Panc1 (cell line): ENCODE measurements at places on chromosomes 5 and 9.

GRCh38 chr9:93492327-93492726, 38.9 kb upstream of the FAM120AOS start:
- H3K4me1 ChIP-seq, result no peaks in the 10 kb centered on the region
- H3K27me3 ChIP-seq, result no peaks in the 10 kb centered on the region
- H3K27ac ChIP-seq, result no peak overlapping the region

DNA sequence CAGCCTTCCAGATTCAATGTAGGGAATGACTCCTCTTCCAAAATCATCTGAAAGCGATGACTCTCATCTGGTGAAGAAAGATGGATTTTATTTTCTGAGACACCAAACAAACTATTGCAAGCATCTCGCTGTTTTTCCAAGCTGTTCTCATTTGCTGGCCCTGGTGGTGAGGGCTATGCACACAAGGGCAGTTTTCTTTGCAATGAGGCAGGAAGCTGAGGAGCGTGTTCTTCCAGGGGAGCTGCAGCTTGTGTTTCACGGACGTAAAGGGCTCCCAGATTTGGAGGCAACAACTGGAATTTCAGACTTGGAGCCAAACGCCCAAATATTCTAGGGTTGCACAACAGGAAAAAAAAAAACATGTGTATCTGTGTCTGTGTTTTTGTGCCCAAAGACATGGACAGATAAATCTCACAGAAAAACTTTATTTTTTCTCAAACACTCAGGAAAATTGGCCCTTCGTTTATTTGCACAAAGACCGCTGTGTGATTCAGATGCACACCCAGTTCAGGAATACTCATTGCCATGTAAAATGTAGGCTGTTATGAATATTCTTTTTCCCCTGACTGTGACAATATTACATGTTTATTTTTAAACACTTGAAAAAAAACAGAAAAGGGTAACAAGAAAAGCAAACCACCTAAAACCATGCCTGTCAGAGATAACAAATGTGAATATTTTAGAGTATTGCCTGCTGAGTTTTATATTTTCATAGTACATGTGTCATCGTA, 151.3 kb downstream of the GAS1 start:
- H3K36me3 ChIP-seq, result no peaks in the 10 kb centered on the region
- no peak for DNase-seq
- H3K27me3 ChIP-seq, result no peaks in the 10 kb centered on the region
- no peak overlapping the region for H3K27ac ChIP-seq

- H3K4me1 ChIP-seq, result peaks cover 34% of the 10 kb centered on the region
- peak within 1 kb of the TSS; percentile 76 for H3K4me3 ChIP-seq
- peak within 1 kb of the TSS; percentile 88 for H3K27ac ChIP-seq
- no peaks in the 10 kb centered on the region for H3K27me3 ChIP-seq
Observed at GRCh38 chr9:121267689-121268597, at the start of gene GSN. GSN (plus strand) TSS chr9:121268162; CDS start chr9:121301972, 33,810 bp downstream.

DNA sequence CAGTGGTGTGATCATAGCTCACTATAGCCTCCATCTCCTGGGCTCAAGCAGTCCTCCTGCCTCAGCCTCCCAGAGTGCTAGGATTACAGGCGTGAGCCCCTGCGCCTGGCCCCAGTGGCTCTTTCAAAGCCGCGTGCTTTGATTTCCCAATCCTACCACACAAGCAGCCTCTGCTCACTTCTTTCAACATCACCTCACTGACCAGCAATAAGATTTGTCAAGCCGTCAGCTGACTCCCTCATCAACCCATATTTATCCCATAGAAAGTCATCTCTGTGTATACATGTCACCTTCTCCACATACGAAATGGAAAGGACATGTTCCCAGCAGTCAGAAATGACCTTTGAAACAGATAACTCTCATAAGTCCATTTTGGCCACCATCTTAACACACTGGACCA, 26.0 kb downstream of the SLC31A2 start:
- no peak overlapping the region for H3K27ac ChIP-seq
- DNase-seq, result no peak
- H3K4me1 ChIP-seq, result no peaks in the 10 kb centered on the region
- no peaks in the 10 kb centered on the region for H3K27me3 ChIP-seq

DNA sequence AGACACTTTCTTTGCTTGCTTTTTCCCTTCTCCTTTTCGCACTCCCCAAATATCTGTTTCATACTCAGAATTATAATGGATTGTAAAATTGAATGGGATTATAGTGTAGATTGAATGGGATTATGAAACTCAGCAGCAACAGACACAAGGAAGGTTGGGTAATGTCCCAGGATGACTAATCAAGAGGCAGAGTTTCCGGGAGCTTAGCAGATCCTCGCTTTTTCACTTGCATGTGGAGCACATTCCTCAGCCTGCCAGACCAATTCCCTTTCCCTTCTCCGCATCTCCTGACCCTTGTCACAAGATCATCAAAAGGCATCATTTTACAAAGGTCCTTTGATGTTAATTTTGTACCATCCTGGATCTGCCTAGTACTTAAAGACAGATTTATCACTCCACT, 55.1 kb upstream of the SLC1A1 start:
- H3K36me3 ChIP-seq, result no peaks in the 10 kb centered on the region
- H3K27ac ChIP-seq, result no peak overlapping the region
- no peak overlapping the region for H3K4me3 ChIP-seq

GRCh38 chr9:114366334-114367128, 21.3 kb downstream of the AKNA start:
- H3K27me3 ChIP-seq, result no peaks in the 10 kb centered on the region
- peaks cover 3% of the 10 kb centered on the region for H3K4me1 ChIP-seq
- no peak overlapping the region for H3K27ac ChIP-seq
- no peak overlapping the region for H3K4me3 ChIP-seq
- DNase-seq, result no peak

DNA sequence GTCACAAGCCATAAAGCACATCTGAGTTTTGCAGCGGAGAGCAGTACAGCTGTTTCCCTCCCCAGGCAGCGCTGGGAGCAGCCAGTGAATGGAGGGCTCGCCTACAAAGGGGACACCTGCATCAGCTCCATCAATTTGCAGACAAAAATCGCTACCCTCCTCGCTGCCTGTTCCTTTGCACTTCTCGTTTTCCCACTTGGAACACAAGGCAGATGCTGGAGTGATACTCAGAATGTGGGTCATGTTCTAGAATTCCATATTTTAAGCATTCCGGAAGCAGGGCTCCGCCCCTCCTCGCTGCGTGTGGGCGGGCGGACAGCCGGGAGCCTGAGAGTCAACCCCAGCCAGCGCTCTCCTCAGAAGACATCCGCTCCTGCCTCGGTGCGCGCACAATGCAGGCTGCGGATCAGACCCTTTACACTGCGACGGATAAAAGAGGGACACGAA, 92.1 kb downstream of the LMNB1 start:
- no peaks in the 10 kb centered on the region for H3K4me1 ChIP-seq
- H3K27me3 ChIP-seq, result no peaks in the 10 kb centered on the region
- H3K27ac ChIP-seq, result no peak overlapping the region
- no peaks in the 10 kb centered on the region for H3K36me3 ChIP-seq
- H3K4me3 ChIP-seq, result no peak overlapping the region

DNA sequence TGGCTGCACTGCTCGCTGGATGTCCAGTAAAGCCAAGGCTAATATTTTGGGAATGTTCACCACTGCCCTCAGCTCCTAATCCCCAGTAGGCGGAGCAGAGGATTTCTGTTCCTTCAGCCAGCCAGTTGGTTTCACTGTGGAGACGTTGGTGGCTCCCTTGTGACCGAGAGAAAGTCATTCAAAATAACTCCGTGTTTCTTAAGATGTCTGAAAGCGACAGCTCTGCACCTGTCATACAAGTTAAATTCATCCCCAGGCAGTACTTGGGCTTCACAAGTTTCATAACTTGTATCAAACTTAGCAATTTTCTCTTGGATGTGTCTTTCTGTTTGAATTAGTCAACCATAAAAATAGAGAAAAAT, 382 bp upstream of the CDKN2B start:
- DNase-seq, result no peak
- H3K4me1 ChIP-seq, result no peaks in the 10 kb centered on the region
- no peak overlapping the region for H3K27ac ChIP-seq
- H3K27me3 ChIP-seq, result no peaks in the 10 kb centered on the region

DNA sequence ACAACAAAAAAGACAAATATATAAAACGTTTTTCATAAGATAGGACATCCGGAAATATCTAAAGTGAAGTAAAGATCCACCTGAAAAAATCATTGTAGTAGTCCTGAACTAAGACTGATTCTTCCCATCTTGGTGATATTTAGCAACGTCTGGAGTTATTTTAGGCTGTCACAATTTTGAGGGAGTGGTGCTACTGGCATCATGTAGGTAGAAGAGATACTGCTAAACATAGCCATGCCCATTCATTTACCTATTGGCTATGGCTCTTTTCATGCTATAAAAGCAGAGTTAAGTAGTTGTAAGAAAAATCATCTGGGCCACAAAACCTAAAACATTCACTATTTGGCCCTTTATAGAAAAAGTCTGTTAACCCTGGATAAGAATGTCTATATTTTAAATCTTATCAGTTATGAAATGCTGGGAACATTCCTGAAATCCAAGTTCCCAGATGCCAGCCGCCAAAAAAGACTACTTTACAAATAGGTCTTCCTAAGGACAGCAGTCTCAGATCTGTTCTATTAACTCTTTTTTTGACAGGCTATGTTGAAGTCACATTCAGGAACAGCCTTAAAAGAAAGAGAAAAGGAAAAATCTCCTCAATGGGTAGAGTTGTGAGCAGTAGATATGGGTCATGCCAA, 27.0 kb downstream of the RAPGEF6 start:
- no peak overlapping the region for H3K27ac ChIP-seq
- no peak for DNase-seq
- H3K4me1 ChIP-seq, result peaks cover 25% of the 10 kb centered on the region
- H3K27me3 ChIP-seq, result no peaks in the 10 kb centered on the region

GRCh38 chr5:2278825-2279456, 396.2 kb upstream of the IRX4 start:
- no peaks in the 10 kb centered on the region for H3K36me3 ChIP-seq
- no peak overlapping the region for H3K27ac ChIP-seq
- H3K4me3 ChIP-seq, result no peak overlapping the region
- no peaks in the 10 kb centered on the region for H3K27me3 ChIP-seq
